ENCODE measurements at places on chromosomes 6 and 20.

DNA sequence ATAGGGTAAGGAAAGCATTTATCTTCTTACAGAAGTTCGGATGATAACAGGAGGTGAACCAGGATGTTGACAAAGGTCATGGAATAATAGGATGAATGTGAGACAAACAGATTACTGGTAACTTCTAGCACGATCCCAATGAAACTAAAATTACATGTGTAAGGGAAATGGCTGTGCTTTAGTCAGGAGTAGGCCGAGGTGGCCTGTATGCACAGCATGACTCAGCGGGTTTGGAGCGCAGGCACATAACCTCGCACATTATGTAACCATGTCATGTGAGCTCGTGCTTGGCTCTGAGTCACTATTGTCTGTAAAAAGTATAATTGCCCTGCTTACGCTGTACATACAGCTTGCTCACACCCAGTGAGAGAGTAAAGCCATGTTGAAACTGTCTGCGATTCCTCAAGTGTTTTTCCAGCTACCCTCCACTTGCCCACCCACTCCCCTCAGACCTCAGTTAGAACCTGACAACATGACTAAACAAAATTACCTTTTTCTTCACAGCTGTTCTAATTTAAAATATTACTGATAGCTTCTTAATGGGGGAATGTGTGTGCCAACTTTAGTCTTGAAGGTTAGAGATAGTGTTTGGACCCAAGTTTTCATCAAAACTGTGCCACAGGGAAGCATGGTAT, 8.2 kb downstream of the CYB5R4 start:
- DNase-seq, result no peak

DNA sequence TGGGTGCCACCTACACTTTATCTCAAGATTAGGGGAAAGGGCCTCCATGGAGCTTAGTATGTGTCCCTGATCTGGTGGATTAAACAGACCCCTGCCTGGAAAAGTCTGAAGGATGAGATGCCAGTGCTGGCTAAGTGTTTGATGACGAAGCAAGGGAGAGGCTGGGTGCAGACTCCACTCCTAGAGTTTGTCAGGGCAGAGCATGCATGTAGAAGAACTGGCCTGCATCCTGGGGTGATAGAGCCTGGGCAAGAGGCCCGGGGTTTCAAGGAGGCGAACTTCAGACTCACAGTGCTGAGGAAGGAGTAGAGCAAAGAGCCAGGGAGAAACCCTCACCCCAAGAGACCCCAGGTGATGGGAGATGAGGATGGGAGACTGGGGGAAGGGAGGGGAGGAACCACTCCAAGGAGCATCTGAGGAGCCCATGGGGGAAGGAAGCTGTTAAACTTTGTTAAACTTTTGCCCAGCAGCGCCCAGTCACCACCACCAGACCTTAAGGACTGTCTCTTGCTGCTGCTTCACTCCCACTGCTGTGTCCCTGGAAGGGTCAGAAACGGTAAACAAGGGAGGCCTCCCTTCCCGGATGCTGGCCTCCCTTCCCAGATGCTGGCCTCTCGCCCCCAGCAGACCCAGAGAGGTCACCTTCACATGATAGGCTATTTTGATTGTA, 61.6 kb downstream of the RPRD1B start:
- no peak for DNase-seq

DNA sequence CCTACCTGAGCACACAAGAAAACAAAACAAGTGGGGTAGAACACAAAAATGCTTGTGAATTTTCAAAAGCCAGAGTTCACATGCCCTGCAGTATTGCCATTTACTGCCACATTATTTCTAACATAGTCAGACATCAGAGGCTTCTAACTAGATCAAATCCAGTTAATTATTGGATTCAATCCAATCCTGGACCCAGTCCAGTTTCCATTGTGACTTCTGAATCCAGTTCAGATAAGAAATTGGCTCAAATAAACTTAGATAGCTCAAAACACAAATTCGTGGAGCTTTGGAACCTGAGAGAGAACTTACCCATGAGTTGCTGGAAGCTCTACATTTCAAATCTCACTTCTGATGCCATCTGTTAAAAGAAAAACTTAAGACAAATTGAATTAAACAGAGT, 85.2 kb upstream of the ANKEF1 start:
- no peak for DNase-seq

DNA sequence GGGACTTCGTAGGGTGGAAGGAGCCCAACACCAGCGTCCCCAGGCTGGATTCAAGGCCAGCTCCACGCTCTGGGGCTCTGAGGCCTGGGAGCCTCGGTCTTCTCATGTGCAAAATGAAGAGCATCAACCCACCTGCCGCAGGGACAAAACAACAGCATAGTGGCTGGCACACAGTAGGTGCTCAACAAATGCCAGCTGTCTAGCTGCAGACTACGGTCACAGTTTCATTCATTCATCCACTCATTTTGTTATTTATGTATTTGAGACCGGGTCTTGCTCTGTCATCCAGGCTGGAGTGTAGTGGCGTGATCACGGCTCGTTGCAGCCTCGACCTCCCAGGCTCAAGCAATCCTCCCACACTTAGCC, 60.7 kb downstream of the CEBPB start:
- no peak for DNase-seq
